Ecto neural progenitor cell (in vitro differentiated cells): ENCODE measurements at places on chromosomes 5 and 9.

DNA sequence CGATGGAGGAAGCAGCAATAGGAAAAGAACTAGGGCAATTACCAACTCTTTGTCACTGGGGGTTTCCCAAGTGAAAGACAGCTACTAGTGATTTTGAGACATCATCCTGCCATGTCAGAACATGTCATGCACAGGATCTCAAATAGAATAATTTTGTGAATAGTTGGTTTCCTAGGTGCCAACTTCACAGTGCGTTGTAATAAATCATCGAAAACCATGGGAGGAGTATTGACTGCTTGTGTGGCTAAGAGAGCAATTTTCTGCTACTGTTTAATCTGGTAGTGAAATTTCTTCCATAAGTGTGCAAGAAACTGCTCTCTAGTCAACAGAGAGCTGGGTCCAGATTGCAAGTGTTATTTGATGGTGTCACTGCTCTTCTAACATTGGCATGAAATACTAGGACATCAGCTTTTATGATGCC lies 168.6 kb downstream of the NNT start:
- DNase-seq, result no peak

DNA sequence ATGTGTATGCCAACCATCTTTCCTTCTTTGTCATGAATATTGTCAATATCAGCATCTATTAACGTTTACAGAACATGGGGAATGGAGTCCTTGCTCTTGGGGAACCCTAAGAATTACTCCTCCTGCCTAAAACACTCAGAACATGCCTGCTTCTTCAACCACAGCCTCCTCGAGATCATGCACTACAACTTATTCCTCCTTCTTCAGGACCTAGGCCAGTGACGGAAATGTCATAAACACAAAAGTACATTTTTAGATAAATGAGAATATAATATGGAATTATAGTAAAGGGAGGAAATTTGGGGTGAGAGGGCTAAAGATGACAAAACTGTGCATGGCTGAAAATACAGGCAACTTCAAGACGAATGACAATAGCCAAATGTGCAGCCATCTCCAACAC lies 3.1 kb upstream of the IFNK start:
- DNase-seq, result no peak

DNA sequence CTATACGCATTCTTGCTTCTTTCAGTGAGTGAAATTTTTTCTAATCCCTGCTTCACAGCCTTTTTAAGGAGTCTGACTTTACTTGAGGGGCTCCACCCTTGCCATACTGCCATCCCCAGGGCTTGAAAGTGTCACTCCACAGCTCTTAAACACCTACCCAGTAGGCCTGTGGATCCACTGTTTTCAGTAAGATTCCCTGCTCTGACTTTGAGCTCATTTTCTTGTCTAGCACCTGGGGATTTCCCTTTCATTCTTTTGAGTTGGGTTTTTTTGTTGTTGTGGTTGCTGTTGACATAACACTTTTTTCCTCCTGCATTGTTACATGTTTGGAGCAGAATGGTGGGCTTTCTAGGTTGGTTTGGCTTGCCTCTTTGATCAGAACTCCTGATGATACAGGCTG lies 23.6 kb downstream of the SREK1IP1 start:
- DNase-seq, result no peak

DNA sequence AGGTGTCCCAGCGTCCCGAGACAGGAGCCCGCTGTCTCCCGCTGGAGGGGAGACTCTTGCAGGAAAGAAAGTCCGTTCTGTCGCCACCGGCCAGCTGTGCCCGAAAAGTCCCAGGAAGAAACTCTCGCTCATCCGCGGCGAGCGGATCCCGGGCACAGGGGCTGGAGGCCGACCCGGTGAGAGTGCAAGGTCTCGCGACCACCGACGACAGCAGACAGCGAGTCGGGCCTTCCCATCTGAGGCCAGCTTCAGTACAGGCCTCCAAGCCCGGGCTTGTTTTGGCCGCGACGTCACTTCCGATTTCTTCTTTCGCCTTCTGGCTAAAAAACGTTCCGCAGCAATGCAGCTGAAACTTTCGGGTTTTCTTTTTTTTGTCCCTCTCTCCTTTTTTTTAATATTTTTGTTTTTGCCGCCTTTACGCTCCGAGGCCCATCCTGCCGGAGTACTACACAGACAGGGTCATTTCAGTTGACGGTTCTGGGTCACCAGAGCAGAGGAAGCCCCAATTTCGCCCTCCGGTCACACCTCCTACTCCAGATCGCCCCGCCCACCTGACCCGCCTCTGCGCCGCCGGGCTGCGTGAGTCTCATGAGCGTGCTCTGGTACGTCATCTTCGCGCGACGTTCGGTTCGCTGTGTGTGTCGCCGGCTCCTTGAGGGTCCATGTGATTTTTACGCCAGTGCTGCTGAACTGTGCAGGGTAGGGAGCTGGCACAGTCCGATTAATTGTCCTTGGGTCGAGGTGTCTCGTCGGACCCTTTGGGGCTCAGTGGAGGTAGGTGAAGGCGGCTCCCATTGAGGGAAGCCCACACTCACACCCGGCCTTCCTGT lies at the start of the genes ANKRA2 and UTP15:
Gene ANKRA2 (minus strand): TSS at position 501 of the 830 bp plus-strand sequence. CDS start 2,758 bp downstream, outside the sequence.
Gene UTP15 (plus strand): TSS at position 605 of the 830 bp plus-strand sequence. CDS start 1,602 bp downstream, outside the sequence.
- DNase-seq, result peak; percentile 99

GRCh38 chr9:21527579-21527978 lies 45.5 kb upstream of the IFNE start:
- DNase-seq, result no peak

GRCh38 chr9:127021664-127022363 lies 100.6 kb downstream of the ANGPTL2 start:
- DNase-seq, result no peak

GRCh38 chr9:88993871-88994460 lies 2.7 kb downstream of the S1PR3 start:
- peak; percentile 30 for DNase-seq

DNA sequence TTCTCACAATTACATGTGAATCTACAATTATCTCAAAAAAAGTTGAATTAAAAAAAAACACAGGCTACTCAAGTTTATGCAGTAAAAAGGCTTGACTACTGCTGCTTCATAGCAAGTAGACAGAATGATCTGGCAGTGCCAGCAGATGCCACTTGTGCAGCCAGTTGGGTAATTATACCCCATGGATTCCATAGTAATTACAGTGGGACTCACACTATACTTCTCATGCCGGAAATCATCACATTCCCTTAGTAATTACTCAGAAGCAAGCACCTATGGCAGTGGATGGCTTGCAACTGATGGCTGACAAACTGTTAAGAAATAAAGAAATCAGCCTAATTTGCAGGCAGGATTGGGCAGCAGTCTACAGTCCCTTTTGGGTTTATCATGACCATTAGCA lies 463.2 kb upstream of the KLF4 start:
- no peak for DNase-seq

GRCh38 chr5:175384724-175385552 lies 59.0 kb downstream of the DRD1 start:
- DNase-seq, result no peak

GRCh38 chr5:151799407-151799806 lies 27.7 kb downstream of the G3BP1 start:
- no peak for DNase-seq

DNA sequence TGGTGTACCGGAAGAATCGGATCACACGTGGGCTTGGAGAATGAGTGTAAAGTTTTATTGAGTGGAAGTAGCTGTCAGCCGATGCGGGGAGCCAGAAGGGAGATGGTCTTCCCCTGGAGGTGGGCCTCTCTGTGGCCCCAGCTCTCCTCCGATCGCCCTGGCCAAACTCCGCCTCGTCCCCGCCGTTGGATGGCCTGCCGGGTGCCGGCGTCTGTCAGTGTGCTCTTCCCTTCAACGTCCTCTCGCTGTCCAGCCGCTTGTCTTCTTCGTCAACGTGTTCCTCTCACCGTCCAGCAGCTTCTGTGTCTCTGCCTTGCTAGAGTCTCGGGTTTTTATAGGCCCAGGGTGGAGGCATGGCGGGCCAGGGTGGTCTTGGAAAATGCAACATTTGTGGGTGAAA lies 27.6 kb upstream of the TMEM215 start:
- no peak for DNase-seq

GRCh38 chr9:93268551-93269314 lies 84.8 kb downstream of the WNK2 start:
- DNase-seq, result no peak

GRCh38 chr5:172747471-172747870 lies 23.5 kb downstream of the DUSP1 start:
- DNase-seq, result no peak

- DNase-seq, result no peak
Measured at GRCh38 chr5:121108725-121109124, 644.6 kb downstream of the PRR16 start.

DNA sequence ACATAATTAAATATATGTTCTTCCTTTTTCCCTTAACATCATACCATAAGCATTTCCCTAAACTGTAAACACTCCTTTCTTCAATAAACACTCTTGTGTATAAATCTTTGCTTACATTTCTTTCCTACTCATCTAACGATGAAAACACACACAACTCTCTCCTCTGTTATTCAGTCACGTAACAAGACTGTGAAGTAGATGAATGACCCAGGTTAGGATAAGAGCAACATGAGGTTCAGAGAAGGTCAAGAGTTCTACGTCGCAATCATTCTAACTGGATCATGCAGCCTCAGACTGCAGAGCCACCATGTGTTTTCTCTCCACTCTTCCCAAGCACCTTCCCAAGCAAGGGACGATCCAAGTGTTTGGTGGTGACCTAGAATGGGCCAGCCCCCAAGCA lies 70.5 kb upstream of the SPTLC1 start:
- DNase-seq, result no peak

GRCh38 chr9:29211580-29212396 lies 1638.5 kb upstream of the C9orf72 start:
- peak; percentile 84 for DNase-seq

- no peak for DNase-seq
Measured at GRCh38 chr9:3177146-3177761, 333.4 kb upstream of the PUM3 start.

- no peak for DNase-seq
Measured at GRCh38 chr9:80664327-80665210, 1024.8 kb downstream of the TLE1 start.

DNA sequence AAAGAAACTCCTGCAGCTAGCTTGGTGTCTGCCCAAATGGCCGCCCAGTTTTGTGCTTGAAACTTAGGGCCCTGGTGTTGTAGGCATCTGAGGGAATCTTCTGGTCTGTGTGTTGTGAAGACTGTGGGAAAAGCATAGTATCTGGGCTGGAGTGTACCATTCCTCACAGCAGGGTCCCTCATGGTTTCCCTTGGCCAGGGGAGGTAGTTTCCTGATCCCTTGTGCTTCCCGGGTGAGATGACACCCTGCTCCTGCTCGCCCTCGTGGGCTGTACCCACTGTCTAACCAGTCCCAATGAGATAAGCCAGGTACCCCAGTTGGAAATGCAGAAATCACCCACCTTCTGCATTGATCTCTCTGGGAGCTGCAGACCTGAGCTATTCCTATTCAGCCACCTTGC lies 182.8 kb downstream of the GDNF start:
- DNase-seq, result no peak

- no peak for DNase-seq
Measured at GRCh38 chr9:134396258-134396742, 70.0 kb downstream of the RXRA start.

GRCh38 chr9:75937521-75938258 lies 47.2 kb downstream of the PCSK5 start:
- DNase-seq, result no peak

DNA sequence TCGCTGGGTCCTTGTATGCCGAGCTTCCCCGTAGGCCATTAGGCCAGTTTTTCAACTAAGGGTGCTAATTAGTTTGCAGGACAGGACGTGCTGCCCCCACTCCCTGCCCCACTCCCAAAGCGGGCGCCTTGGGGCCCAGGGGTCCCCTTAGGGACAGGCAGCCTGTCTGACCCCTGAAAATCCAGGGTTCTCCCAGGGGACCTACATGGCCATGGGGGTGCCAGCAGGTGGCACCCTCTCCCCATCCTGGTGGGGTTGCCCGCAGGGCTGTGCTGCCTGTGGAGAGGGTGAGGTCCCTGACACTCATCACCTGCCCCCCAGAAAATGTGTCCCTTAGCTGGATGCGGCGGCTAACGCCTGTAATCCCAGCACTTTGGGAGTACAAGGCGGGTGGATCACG lies 8.5 kb upstream of the CCDC187 start:
- DNase-seq, result no peak

- DNase-seq, result no peak
Measured at GRCh38 chr5:93741136-93741811, at the start of gene POU5F2. TSS of gene POU5F2 (minus strand) at chr5:93741600. CDS start at chr5:93741563, 37 bp downstream.

- DNase-seq, result no peak
Measured at GRCh38 chr5:16418471-16418922, 47.1 kb downstream of the ZNF622 start.

DNA sequence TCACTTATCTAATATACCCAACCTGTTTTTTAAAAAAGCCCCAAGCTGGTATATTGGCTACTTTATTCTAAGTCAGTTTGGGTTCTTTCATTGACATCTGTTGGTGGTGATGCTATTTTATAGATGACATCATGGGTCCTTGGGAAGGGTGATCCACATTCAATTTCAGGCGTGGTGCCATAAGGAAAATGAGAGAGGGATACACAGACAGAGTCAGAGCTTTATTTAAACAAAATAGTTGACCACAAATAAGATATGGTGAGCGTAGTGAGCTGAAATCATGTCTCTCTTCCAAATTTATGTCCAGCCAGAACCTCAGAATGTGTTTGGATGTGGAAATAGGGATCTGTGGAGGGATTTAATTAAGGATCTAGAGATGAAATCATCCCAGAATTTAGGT lies 302.4 kb downstream of the MAT2B start:
- DNase-seq, result no peak

- DNase-seq, result no peak
Measured at GRCh38 chr5:28390341-28390740, 1352.0 kb upstream of the CDH9 start.

DNA sequence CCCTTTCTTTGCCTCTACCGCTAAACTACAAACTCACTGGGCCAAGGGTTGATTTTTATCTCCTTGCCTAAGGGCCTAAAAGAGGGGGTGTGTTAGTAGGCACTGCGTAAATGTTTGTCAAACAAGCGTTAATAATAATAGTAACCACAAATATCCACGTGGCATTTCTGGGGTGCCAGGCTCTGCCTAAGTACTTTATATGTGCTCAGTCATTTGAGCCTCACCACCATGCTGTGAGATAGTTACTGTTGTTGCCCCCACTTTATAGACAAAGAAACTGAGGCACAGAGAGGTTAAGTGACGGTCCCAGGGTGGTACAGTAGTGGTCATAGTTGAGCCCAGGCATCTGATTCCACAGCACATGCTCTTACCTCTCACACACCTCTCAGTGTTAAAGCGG lies 52.4 kb downstream of the ERGIC1 start:
- DNase-seq, result no peak

DNA sequence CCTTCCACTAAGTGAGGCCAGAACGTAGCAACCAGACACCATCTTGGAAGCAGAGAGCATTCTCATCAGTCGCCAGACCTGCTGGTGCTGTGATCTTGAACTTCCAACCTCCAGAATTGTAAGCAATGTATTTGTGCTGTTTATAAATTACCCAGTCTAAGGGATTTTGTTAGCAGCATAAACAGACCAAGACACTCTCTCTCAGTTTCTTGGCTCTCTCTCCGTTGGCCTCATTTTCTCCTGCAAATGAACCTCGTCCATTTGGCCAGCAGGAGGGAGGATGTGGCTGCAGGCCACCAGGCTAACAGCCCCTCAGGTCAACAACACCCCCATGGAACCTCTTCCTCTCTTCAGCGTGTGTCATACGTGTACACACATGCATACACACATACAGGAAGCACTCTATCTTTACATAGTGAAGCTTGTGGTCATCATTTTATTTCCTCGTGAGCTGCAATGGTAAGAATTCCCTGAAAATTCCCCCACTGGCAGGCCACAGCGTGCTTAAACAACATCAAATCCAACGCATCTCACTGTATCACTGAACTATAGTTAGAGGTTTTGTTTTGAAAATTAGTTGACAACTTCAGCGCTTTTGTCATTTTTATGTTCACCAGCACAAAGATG lies 62.8 kb upstream of the PPP1R26 start:
- DNase-seq, result peak; percentile 22

- DNase-seq, result no peak
Measured at GRCh38 chr5:82534986-82535385, 256.8 kb upstream of the RPS23 start.

- no peak for DNase-seq
Measured at GRCh38 chr9:125659954-125660353, 47.1 kb downstream of the MAPKAP1 start.
